Urinary bladder (tissue), 4 donors: ENCODE measurements at places on chromosomes 1 and 21.

- DNase-seq, result no peak
Measured at GRCh38 chr1:160414881-160415280, 14.5 kb downstream of the VANGL2 start.

GRCh38 chr1:218242171-218242570 is 42.9 kb upstream of the RRP15 start:
- DNase-seq, result no peak

DNA sequence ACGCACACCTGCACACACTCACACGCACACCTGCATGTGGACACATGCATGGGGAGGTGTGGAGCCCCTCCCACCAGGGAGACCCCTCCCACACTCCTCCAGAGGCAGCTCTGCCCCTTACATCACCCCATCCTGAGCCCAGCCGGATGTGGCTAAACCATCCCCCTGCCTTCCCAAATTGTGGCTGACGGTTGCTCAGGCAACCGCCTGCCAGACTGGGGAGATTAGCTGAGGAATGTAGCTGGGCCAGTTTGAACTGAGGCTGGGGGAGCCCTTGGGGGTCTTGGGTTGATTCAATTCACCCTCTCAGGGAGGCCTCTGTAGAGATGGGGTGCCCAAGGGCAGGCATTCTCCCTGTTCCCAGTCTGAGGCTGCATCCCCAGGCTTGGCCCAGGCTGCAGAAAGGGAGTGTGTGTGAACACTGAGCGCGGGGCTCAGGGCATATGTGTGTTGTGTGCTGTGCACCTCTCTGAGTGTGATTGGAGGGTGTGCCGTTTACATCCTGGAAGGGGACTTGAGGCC is 12.9 kb downstream of the PTPRU start:
- no peak for DNase-seq

DNA sequence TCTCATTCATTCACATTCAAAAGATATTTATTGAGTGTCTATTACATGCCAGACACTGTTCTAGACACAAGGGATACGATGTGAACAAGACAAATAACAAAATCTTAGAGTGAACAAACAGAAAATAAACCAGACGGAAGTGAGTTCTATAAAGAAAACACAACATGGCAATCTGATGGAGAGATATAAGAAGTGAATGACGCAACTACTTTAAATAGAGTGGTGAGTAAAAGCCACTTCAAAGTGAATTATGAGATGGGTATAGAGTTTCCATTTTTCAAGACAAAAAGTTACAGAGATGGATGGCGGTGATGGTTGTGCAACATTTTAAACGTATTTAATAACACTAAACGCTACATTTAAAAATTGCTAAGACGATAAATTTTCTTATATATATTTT is 75.4 kb downstream of the CEP170 start:
- no peak for DNase-seq

DNA sequence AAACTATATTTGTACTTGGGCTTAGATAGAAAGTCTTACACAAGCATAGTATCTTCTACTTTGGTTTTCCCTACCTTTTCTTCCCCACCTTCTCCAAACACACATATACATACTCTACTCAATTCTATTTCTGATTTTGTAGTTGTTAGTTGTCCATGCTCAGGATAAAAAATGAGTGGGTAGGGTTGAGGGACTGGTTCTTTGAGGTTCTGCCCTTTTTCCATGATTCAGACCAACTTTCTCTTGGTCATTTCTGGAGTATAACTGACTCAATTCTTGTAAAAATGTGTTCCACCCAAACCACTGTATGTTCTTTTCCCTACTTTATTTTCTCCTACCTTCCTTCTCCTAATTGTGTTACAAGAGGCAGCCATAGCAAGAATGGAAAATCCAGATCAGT is 3.3 kb downstream of the CFAP126 start:
- DNase-seq, result no peak

- DNase-seq, result no peak
Measured at GRCh38 chr1:24175033-24175755, 11.9 kb downstream of the IFNLR1 start.

DNA sequence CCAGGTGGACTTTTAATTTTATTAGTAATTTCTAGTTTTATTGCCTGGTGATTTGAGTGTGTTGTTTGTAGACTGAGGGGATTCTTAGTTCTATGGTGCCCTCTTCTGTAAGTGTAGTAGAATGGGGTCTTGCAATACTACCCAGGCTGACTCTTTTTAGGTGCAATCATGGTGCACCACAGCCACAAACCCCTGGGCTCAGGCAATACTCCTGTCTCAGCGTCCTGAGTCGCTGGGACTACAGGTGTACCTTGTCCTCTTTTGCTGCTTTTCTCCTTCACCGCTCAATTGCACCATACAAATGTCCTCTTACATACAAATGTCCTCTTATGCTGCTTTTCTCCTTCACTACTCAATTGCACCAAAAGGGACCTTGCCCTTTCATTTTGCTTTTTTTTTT is 43.1 kb downstream of the SCP2 start:
- DNase-seq, result no peak

- no peak for DNase-seq
Measured at GRCh38 chr1:14441302-14441741, 157.2 kb upstream of the KAZN start.

- DNase-seq, result peak; percentile 53
Measured at GRCh38 chr1:58781541-58782177, 2.2 kb downstream of the JUN start.

DNA sequence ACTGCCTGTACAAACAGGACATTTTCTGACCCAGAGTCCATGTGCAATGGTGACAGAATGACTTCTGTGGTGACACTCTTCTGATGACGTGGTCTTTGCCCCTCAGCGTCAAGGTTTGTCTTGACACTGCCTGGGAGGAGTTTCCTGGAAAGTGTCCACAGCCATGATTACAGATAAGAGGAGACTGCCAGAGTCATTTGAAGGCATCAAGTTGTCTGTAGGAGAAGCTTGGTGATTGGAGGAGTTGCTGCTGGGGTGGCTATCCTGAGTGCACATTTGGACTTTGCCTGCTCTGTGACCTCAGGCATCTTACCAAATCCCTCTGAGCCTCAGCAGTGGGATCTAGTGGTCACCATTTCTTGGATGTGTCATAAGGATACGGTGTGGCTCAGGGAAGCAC is 17.7 kb downstream of the TCHHL1 start:
- no peak for DNase-seq

- DNase-seq, result no peak
Measured at GRCh38 chr1:160353223-160353622, 10.0 kb downstream of the NCSTN start.

DNA sequence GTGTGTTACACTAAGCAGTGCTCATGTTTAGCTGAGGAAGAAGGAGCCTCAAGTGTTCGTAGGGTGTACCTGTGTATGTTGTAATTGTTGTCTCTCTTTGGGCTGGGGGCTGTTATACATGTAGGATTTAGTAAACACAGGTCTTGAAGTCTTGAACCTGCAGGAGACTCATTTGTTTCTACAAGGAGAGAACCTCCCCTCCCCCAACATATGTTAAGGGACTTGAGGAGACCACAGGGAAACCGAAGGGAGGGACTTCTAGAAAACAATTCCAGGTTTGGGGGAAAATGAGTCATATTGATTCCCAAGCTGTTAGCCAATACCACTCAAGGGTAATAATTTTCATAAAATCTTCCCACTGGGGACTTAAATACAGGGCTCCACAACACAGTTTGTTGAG is 25.0 kb upstream of the AGBL4 start:
- no peak for DNase-seq

- no peak for DNase-seq
Measured at GRCh38 chr1:16978567-16979474, 1.6 kb downstream of the MFAP2 start.

- no peak for DNase-seq
Measured at GRCh38 chr1:8706995-8707396, 110.4 kb downstream of the RERE start.

DNA sequence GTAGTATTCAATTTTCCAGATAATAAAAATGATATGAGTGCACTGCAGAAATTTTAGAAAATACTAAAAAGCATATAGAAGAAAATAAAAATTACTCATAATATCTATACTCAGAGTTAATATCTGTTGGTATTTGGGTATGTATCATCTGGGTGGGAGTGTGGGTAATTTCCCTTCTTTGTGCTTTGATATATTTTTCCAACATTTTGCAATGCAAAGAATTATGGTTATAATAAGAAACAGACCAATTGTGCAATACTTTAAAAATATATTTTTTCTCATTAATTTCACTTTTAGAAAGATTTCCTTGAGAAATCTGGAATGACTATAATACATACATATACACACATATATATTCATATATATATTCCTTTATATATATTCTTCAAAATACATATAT is 665.7 kb downstream of the ADGRL2 start:
- DNase-seq, result no peak

GRCh38 chr1:85091671-85092280 is 43.5 kb upstream of the MCOLN3 start:
- no peak for DNase-seq

GRCh38 chr1:180384286-180385005 is 117.9 kb downstream of the ACBD6 start:
- DNase-seq, result no peak

- DNase-seq, result no peak
Measured at GRCh38 chr1:89705901-89706699, 73.2 kb downstream of the LRRC8C start.

- DNase-seq, result no peak
Measured at GRCh38 chr1:67741121-67741520, 56.1 kb downstream of the GADD45A start.

GRCh38 chr1:169943963-169944526 is 50.3 kb upstream of the SCYL3 start:
- no peak for DNase-seq

DNA sequence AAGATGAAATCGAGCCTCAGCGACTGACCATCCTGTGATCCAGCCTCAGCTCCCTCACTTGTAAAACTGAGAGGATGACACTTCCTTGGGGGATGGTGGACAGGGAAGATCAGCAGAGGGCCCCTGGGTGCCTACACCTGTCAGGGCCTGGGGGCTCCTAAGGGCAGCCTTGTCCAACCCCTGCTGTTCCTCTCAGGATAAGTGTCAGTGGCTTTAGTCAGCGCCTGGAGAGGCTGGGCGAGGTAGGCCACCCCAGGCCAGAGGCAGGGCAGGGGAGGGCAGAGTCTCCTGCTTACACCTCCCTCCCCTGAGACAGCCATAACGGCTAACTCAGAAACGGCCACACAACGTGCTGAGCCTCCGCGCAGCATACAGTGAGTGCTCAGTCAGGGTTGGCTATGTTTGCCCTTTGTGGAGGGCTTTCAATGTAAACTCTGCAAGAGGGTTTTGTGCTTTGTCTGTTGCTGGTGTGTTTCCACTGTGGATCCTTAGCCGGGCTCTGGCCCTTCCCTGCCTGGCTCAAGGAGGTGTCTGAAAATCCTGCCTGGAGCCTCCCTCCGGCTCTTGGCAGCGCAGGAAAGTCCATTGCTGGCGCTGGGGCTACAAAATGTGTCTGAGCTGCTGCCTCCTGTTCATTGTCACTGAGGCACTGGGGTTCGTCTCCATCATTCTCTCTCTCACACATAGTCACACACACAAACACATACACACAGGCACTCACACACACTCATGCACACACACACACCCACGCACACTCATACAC is 588.4 kb downstream of the PTPRU start:
- no peak for DNase-seq

DNA sequence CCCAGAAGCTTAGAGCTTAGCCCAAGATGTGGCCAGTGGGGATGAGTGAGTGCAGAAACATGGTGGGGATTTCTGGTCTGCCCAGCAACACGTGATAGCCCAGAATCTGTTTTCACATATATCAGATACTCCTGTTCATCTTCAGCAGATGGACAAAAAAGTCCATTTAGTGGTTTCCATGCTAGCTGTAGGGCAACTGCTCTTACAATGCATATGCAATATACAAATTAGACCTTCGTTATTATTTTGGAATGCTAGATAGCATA is 96.9 kb upstream of the SGIP1 start:
- DNase-seq, result no peak

- no peak for DNase-seq
Measured at GRCh38 chr1:7469255-7469938, 301.7 kb upstream of the VAMP3 start.

GRCh38 chr1:5720936-5721335 is 271.3 kb downstream of the NPHP4 start:
- no peak for DNase-seq

GRCh38 chr1:201535046-201535918 is 3.6 kb upstream of the NAV1 start:
- DNase-seq, result no peak

GRCh38 chr21:43850728-43851295 is 14.2 kb upstream of the AGPAT3 start:
- no peak for DNase-seq

GRCh38 chr1:247111259-247111699 is 7.1 kb upstream of the ZNF669 start:
- no peak for DNase-seq

- no peak for DNase-seq
Measured at GRCh38 chr1:28104866-28105467, 16.6 kb upstream of the EYA3 start.

DNA sequence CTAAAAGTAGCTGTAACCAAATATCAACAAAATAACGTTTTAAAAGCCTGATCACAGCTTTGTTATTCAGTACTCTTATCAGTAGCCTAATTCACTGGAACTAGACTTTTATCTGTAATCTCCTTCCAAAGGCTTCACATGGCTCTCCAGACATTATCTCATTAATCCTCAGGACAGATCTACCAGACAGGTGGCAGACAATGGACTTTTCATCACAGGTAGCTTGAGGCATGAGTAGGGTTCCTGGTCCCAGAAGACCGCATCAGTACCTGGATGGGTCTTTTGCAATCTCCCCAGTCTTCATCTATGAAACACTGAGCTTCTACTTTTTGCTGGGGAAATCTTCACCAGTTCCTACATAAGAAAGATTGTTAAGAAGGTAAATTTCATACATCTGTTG is 132.2 kb upstream of the FOXD3 start:
- no peak for DNase-seq

GRCh38 chr1:89198491-89199072 is at the start of gene GBP4:
Gene GBP4 (minus strand): TSS chr1:89198942. CDS start chr1:89198834, 108 bp downstream.
- peak; percentile 11 for DNase-seq

DNA sequence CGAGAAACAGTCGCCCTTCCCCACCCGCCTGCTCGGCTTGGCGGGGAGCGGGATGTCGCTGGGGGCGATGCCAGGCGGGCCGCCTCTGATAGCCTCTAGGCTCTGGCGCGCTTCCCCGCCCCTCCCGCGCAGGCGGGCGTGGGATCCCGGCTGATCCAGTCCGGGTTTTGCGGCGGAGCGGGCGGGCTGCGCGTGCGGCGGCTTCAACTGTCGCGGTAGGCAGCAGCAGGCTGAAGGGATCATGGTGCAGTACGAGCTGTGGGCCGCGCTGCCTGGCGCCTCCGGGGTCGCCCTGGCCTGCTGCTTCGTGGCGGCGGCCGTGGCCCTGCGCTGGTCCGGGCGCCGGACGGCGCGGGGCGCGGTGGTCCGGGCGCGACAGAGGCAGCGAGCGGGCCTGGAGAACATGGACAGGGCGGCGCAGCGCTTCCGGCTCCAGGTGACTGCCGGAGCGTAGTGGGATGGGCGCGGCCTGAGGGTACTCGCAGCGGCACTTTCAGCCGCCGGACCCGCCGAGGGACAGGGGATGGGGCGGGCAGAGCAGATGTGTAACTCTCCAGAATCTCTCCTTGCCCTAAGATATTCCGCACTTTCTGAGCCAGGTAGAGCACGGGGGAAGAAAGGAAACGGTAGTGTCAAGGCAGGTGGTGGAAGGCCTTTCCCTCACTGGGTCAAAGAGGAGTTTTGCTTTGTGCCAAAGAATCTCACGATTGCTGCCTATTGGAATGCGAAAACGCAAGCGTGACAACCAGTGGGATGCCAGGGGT is at the start of gene FAAH:
TSS of gene FAAH (plus strand) at position 210 of the 764 bp plus-strand sequence. CDS start at position 242, 32 bp downstream.
- no peak for DNase-seq
